ENCODE measurements at places on chromosomes 5 and 9. TPM values are rescaled to one million over a fixed set of nuclear protein-coding genes. Genes with fewer than 3 reads are reported as not detected.
A peak's percentile ranks its signal among the peaks of the same experiment; 100 is the strongest.

DNA sequence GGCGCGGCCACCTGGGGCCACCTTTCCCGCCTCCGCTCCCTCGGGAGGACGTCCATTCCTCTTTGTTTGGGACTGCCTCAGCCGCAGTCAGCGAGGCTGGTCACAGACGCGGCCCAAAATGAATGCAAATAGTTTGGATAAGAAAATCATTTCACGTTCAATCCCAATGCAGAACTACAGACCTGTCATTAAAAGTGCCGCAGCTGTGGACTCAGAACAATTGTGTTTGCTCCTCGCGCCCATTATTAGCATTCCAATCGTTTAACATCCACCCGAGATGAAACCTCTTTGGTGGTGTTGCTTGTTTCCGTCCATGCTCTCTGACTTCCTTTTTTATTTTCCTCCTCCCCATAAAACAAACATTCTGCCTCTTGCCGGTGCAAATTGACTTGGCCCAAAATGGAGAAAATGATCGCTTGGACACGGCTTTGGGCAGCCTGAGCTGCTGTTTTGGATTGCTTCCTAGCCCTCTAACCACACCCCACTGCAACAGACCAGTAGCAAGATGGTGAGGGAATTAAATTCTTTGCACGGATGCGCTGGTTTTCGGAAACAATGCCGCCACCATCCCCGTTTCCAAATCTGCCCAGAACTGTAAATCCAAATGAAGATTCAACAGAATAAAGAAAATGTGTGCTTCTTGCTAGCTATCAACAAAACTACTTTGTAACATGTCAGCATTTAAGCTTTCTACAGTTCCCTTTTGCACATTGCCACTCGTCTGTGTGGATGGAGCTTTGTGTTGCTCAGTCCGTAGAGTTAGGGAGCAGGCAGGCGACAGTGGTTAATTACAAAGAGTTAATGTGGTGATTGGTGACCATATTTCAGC lies 784 bp downstream of the NLN start:
- DNase-seq, result peak; percentile 33

DNA sequence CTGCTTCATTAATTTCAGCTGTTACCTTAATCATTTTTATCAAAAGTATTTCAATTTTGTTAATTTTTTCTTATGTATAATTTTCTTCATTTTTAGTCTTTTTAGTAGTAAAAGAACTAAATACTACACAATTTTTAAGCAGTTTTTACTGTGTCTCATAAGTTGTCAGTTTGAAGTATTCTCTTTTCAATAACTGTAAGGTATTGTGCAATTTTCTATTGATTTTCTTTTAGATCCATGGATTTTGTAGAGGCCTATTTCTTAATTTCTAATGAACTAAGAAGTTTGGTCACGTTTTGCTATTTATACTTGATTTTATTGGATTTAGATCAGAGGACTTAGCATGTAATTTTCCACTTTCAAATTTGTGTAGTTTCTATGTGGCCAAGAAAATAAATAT lies 207.7 kb upstream of the PRR16 start:
- DNase-seq, result no peak

DNA sequence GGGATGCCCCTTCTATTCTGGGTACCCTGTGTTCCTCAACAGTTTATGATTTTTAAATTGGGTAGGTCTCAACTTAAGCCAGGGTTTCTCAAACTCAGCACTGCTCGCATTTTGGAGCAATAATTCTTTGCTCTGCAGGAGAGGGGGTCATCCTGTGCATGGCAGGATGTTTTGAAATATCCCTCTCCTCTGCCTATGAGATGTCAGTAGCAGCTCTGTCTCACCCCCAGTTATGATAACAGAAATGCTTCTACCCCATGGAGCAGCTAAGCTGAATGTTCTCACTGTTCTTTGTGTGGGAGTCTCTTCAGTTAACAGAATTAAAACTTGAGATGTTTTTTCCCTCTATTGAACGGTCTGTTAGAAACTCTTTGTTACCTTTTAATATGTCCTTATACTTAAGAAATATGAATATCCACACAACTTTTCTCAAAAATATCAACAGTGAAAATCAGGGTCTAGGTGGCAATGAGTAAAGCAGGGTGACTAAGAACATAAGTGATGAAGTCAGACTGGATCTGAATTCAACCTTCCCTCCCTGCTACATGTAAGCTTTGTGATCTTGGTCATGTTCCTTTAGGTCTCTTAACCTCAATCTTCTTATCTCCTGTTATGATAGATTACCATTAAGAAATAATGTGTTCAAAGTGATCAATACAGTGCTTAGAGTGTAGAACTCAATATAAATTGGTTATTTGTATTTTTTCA lies 89.0 kb downstream of the CAMK4 start:
- no peak for DNase-seq

GRCh38 chr5:76791461-76791860 lies 27.4 kb upstream of the F2RL1 start:
- DNase-seq, result no peak

DNA sequence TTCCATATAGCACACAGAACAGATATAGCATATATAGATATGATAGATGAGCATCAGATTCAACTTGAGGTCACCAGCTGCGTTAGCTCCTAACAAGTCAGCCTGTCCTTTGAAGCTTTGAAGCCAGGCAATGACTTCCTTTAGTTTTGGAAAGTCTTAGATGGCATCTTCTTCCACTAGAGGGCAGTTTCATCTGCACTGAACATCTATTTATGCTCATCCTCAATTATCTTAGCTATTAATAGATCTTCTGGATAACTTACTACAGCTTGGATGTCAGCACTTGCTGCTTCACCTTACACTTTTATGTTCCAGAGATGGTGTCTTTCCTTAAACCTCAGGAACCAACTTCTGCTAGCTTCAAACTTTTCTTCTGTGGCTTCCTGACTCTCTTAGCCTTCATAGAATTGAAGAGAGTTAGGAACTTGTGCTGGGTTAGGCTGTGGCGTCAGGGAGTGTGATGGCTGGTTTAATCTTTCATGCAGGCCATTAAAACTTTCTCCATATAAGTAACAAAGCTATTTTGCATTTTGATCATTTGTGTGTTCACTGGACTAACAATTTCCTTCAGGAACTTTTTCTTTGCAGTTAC lies 1401.4 kb downstream of the EFNA5 start:
- DNase-seq, result no peak

GRCh38 chr5:57750282-57750681 lies 267.7 kb upstream of the ACTBL2 start:
- DNase-seq, result no peak

The SAXO1 gene
- total RNA-seq, result not detected

The ENTPD2 gene
- total RNA-seq, result 0.82 TPM

The HRCT1 gene
- 0.82 TPM for total RNA-seq

Data from frontal cortex (tissue), 4 donors.